Urinary bladder (tissue), 4 donors: ENCODE measurements at places on chromosomes 12 and 14.

DNA sequence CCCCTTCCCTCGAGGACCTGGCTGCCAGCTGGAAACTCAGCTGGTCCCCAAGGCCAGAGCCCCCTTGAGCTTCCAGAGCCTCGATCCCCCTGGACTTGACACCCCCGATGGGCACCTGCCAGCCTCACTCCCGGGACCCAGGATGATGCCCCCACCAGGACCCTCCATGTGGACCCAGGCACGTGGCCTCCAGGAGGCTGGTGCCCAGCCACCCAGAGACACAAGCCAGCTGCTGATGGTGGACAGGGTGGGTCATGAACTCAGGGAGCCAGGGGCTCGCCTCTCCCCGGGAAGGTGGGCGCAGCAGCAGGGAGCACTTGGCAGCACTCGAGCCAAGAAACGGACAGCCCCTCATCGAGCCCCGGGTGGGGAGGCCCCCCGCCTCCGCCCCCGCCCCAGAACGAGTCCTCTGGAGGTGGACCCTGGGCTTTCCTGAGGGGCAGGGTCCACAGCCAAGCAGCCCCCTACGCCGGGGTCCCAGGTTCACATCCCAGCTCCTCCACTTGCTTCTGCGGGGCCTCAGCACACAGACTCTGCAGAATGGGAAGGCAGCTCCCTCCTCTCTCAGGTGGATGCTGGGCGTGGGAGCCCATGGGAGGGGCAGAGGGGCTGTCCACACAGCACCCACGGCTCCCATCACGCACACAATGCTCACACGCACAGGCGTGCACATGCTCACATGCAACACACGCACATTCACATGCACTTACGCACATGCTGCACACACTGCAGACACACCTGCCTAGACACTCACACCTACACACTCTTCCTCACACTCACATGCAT is 12.1 kb downstream of the C14orf180 start:
- DNase-seq: no peak

- no peak for DNase-seq
Measured at GRCh38 chr14:90272523-90272922, 16.2 kb downstream of the PSMC1 start.

DNA sequence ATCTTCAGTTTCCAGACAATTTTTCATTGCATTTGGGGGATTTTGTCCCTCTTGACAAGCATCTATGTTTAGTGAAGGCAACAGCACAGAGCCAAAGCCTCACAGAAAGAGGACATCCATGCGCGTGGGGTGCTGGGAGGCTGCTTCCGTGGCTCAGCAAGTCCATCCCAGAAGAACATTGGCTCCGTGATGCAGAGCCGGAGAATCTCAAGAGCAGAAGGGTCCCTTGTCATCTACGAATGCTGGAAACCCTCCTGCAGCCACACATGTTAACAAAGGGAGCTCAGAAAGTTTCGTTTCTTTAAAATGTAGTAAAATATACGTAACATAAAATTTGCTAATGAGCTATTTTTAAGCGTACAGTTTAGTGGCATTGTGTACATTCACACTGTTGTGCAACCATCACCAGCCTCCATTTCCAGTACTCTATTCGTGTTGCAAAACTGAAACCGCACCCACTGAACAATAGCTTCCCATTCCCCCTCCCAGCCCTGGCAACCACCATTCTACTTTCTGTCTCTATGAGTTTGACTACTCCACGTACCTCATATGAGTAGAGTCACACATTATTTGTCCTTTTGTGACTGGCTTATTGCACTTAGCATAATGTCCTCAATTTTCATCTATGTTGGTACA is 185.9 kb downstream of the TTC7B start:
- DNase-seq: no peak

GRCh38 chr12:123062681-123063486 is 82.4 kb downstream of the ARL6IP4 start:
- no peak for DNase-seq

GRCh38 chr12:6560501-6561205 is 4.8 kb upstream of the IFFO1 start:
- no peak for DNase-seq
